MV-4-11 (cell line): ENCODE measurements at places on chromosomes 6 and 20.

GRCh38 chr20:17558154-17558940 is 11.5 kb upstream of the DSTN start:
- peak; percentile 64 for DNase-seq

DNA sequence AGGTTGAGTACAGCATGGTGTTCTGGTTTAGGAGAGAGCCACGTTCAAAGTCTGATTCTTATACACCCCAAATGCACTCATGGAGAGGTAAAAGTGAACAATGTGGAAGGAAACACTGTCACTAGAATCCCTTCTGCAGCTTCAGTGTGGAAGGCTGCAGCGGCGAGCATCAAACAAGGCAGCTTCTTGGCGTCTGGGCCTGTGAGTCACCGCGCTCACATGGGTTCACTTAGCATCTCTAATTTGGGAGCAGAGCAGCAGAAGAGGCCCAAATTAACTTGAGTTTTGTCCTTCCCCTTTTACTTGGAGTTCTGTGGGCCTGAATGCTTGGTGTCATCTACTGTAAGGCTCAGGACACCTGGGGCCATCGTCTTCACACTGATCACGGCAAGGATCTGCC is 10.9 kb upstream of the E2F1 start:
- peak; percentile 73 for DNase-seq

GRCh38 chr20:40006168-40006860 is 682.7 kb downstream of the MAFB start:
- DNase-seq = no peak

- no peak for DNase-seq
These were observed 40.5 kb upstream of the MPC1 start for GRCh38 chr6:166423051-166423745.

- DNase-seq = peak; percentile 27
These were observed 279.3 kb upstream of the TCF21 start for GRCh38 chr6:133609415-133610226.

DNA sequence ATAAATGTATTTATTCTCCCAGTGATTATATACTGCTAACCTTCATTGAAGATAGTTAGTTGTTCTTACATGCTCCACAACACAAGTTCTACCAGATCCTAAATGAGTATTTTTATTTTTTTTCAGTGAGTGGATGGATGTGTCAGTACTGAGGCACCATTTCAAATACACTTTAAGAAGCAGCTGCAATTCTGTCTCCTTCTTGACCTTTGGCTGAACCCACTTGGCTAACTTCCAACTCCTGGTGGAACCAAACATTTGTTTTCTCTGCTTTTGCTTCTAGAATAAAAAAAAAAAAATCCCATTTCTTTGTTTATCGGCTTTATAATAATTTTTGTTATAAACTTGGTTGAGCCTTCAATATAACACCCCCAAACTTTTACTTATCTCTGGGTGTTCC is 458.3 kb upstream of the MAP3K7 start:
- no peak for DNase-seq

DNA sequence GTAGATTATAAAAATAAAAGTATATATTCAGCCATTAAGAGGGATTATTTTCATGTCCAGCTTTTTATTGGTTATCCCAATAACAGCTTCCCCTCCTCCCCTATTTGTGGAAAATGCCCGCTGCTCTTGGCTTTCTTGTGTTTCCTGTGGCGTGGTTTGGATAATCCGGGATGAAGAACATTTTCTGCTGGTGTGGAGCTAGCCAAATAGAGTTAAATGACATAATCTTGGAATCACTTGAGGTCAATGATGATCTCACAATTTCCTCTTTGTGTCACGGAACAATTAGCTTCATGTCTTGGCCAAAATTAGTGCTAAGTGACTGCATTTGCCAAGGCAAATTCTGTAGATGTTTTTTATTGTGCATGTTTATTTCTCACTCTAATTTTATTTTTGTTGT is 394.0 kb downstream of the LAMA2 start:
- DNase-seq = no peak

GRCh38 chr20:49937027-49937929 is 1.1 kb downstream of the RNF114 start:
- peak; percentile 33 for DNase-seq

GRCh38 chr6:151096255-151096612 is 143.5 kb upstream of the AKAP12 start:
- DNase-seq = no peak

GRCh38 chr20:54640800-54641199 is 165.4 kb downstream of the DOK5 start:
- DNase-seq = no peak

DNA sequence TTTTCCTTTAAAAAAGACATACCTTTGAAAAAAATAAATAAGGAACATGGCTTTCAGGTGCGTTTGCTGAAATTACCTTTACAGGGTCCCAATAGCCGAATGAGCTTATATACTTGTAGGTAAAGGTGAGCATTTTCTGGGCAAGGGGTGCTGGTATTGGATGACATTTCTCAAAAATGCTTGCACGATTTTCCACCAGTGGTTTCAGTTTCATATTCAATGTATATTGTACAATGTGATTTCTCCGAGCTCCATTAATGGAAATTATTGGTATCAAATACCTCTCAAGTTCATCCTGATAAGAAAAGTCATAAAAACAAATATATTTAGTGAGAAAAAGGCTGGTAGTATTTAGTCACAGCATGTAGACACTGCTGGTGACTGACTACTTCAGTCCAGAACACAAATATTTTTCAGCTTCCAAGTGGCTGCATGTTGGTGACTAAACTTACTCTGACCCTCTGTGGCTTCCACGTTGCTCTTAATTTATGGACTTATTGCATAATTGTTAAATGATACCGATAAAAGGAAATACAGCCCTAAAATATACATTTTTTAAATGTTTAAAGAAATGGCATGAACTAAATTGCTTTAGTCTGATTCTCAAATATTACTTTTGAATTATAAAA is 32.9 kb upstream of the ZBTB24 start:
- peak; percentile 62 for DNase-seq

GRCh38 chr6:163963205-163964120 is 548.9 kb downstream of the QKI start:
- no peak for DNase-seq

DNA sequence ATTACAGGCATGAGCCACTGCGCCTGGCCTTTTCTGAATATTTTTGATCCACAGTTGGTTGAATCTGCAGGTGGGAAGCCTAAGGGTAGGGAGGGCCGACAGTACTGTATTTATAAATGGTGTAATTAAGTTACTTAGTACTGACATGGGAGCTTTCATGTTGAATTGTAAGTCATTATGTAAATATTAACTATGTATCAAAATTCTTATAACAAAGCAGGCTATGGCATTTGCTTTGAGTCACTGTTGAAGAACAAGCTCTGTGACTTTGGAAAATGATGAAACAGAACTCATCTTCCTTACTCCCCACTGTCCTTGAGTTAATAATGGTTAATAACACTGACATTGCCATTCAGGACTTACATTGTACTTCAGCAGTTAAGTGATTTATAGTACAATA is 63.0 kb upstream of the TXNDC5 start:
- no peak for DNase-seq

- no peak for DNase-seq
These were observed 481.2 kb upstream of the AGPAT4 start for GRCh38 chr6:161755080-161755479.

- DNase-seq = no peak
These were observed 547.6 kb downstream of the HAO1 start for GRCh38 chr20:7392542-7393206.

- no peak for DNase-seq
These were observed 694 bp downstream of the SLC17A9 start for GRCh38 chr20:62952968-62953838.

DNA sequence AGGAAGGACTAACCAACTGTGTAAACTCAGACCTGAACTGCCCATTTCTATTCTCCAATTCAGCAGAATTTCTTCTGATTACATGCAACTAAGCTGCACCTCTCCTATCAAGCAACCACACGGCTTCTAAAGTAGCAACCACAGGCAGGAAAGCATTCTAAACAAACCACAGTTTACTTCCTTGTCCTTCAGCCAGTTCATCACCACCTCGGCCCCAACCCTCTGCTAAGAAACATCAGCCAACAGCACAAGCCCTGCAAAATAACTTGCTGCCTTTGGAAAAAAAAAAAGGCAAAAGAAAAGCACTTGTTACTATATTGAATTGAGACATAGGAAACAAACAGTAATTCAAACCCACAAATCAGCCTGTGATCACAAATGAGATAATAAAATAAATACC is 140.3 kb downstream of the NFATC2 start:
- peak; percentile 63 for DNase-seq

DNA sequence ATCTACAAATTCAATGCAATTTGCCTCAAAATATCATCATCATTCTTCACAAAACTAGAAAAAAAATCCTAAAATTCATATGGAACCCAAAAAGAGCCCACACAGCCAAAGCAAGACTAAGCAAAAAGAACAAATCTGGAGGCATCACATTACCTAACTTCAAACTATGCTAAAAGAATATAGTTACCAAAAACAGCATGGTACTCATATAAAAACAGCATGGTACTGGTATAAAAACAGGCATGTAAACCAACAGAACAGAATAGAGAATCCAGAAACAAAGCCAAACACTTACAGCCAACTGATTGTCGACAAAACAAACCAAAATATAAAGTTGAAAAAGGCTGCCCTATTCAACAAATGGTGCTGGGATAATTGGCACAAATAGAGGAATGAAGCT is 278.1 kb downstream of the TPBG start:
- no peak for DNase-seq

GRCh38 chr20:24768713-24769601 is 180.1 kb upstream of the CST7 start:
- no peak for DNase-seq

DNA sequence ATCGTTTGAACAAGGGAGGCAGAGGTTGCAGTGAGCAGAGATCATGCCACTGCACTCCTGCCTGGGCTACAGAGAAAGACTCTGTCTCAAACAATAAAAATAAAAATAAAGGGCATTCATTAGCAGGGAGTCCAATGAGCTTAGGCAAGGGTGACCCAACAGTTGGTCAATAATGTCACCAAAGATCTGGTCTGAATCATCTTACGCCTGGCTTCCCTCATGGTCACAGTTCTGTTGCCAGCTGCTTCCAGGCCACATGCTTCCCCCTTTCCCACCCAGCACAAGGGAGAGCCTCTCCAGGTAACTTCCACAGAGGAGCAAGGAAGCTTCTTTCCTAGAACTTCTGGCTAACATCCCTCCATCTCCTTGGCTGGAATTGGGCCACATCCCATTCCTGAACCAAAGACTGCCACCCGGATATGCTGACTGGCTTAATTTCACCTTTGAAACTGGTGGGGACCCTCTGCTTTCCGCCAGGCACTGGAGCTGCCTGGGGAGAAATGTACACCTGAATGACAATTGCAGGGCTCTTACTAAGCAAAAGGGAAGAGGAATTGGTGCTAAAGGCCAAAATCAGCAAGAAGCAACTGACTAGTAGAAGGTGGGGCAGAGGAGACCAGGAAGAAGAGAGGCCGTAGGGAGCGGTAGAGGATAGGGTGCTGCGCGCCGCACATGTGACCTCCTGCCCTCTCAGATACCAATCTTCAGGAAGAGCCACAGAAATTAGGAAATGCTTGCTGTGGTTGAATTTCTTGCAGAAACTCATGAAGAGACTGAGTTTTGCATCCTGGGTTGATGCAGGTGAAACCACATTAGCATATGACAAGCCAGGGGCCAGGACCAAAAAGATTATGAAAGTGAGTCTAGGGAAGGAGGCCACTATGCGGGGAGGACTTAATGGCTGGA is 8.3 kb upstream of the SCML4 start:
- peak; percentile 61 for DNase-seq

GRCh38 chr20:42604998-42605956 is 584.4 kb downstream of the PTPRT start:
- no peak for DNase-seq

GRCh38 chr6:27176096-27176495 is 71.4 kb upstream of the PRSS16 start:
- DNase-seq = peak; percentile 71

GRCh38 chr20:44891826-44892225 is 6.3 kb downstream of the YWHAB start:
- DNase-seq = no peak

- peak; percentile 58 for DNase-seq
These were observed 44.8 kb upstream of the IYD start for GRCh38 chr6:150324044-150324443.

DNA sequence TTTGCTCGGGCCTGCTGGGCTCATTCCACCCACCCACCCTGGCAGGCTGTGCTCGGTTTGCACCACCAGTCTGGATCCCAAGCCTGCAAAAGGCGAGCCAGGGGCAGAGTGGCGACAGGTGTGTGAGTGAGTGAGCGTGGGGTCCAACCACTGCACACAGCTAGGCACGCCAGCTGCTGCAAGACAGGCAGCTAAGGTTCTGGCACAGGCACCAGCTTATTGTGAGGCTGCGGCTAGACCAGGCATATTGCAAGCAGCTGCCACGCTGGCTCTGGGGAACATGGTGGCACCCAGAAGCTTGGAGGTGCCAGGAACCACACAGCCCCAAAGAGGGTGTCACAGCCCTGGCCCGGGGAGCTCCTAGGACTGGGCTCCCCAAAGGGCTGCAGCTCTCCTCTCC is 205.1 kb downstream of the ANKRD60 start:
- no peak for DNase-seq

- peak; percentile 58 for DNase-seq
These were observed 165.8 kb upstream of the CITED2 start for GRCh38 chr6:139540276-139540675.

- DNase-seq = no peak
These were observed 2.4 kb downstream of the SYNE1 start for GRCh38 chr6:152634773-152635172.

DNA sequence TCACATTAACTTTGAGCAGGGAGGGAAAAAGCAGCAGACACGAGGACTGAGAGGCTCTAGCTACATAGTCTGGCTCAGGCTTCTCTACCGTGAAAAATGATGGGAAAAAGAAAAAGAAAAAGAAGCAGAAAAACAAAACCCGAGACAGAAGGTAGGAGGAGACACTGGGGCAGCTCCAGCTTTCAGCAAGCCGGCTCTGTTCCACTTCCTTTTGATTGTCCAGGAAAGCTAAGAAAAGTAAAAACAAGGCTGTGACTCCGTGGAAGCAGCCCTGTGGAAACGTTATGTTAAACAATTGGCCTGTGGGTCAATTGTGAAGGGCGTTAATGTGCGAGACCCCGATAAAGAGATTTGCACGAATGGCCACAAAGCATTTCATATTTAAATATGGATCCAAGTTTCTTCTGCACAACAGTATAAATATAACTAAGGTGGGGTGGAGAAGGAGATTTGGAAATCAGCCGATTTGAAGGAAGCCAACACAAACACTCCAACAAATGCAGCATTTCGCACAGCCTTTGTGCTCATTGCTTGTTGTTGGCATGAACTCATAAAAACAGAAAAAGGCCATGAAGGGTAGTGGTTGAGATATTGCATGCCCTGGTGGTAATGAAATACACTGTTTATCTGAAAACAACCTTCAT is 236.9 kb upstream of the JAG1 start:
- no peak for DNase-seq

- peak; percentile 73 for DNase-seq
These were observed 77.9 kb upstream of the CITED2 start for GRCh38 chr6:139452148-139452876.

DNA sequence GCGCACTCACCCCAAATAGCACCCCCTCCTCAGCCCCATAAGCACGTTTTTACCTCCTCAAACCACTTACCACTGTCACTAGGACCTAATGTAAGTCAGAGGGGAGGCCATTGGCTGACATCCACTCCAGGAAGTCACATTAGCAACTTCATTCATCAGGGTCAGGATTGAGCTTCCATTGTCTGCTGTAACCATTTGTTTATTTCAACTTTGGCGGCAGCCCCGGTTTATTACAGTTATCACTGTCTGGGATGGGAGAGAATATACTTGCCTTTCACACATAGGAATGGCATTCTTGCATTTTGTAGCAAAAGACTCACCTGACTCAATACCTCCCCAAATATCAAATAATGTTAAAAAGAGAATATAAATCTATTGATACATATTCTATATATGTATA is 38.3 kb downstream of the MAFB start:
- no peak for DNase-seq
